ENCODE measurements at places on chromosomes 12 and 14. TPM values are rescaled to one million over a fixed set of nuclear protein-coding genes. Genes with fewer than 3 reads are reported as not detected.

- no peak for DNase-seq
These were observed 34.8 kb upstream of the MMP17 start for GRCh38 chr12:131793243-131794022.

DNA sequence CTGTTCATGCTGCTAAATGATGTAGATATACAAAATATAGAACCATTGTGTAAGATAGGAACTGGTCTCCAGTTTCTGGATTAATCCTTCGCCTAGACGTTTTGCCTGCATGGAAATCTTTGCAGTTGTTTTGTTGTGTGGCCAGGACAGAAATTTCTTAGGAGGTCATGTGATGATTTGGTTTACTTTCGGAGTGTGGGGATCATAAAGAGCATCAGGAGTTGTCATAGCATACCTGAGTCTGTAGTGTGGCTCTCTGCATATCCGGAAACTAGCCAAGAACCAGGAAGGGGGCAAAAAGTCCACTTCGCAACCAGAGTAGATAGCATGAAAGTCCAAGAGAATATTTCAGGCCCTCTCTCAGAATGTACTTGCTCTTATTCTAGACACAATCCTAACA is 3.1 kb downstream of the SAMD4A start:
- no peak for DNase-seq

- DNase-seq = no peak
These were observed 21.9 kb downstream of the BHLHE41 start for GRCh38 chr12:26102953-26103352.

DNA sequence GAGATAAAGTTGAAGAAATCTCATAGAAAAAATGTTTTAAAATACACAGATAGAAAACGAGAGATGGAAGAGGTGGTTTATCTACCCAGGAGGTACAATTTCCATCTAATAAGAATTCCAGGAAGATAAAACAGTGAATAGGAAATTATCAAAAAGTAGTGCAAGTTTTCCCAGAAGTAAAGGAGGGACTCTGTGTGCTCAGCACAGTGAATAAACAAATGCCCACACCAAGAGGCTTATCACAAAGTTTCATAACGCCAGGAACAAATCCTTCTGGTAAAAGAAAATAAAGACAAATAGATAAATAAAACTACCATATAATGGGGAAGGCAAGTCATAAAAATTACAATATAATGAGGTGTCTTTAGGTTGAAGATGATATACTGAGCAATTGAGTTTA is 179.0 kb downstream of the SLC41A2 start:
- no peak for DNase-seq

DNA sequence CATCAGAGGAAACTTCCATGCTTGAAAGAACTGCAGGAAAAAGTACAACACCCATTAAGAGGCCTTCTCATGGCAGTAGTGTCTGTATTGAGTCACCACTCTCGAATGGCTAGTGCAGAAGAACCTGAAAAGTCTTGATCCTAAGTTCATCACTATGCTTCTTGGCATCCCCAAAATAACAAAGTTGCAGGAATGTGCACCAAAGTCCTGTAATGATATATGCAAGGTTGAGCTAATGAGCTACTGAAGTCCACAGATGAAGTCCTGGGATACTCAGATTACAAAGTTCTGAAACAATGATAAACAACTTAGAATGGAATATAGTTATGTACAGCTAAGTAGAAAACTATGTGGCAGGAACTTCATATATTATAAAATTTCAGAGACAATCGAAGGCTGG is 545.4 kb downstream of the FOXG1 start:
- DNase-seq = no peak

DNA sequence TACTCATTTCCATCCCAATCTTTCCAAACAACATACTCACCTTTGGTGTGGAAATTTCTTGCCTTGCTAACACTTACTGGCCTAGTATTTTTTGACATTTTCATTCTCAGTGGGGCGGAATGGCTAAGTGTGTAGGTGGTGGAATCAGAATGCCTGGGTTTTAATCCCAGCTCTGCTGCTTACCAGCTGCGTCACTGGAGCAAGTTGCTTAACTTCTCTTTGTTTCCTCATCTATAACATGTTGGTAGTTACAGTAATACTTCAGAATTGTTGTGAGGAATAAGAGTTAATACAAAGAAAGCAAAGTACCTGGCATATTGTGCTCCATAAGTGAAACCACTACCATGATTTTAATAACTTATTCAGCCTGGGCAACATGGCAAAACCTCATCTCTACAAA is 3.0 kb upstream of the FAM177A1 start:
- DNase-seq = no peak

Gene EML5
- 0.11 TPM for total RNA-seq

GRCh38 chr14:58066115-58066514 is 85.9 kb downstream of the ARMH4 start:
- DNase-seq = no peak

DNA sequence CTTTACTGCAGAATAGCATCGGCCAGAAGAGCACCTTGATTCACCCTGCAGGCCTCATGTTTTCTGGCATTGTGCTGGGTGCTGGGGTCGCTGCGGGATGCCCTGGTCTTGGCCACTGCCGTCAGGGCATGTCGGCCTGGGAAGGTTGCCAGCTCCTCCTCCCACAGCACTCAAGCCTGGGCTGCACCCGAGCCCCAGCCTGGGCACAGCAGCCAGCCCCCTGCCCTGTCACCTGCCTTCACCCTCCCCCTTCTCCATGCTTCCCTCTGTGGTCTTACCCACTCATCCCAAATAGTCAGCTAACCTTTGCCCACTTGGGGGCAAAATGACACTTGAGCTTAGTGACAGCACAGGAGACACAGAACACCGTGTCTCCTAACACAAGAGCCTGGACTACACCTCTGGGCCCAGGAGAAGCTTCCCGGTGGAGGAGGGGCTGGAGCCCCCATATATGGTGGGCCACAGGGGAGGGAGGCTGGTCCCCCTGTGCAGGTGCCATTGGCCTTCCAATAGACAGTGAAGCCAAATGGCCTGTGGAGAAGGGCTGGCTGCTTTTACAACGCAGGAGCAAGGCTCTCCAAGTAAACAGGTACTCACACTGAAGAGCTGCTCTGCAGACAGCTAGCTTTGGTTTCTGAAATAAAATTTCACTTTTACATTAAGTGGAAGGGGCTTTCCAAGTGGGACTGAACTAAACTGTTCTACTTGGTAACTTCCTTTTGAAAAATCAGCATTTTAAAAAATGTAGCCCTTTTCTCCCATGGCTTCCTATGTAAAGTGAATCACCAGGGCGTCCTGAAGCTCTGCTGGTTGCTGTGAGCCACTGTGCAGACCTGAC is 51.2 kb upstream of the AMN start:
- DNase-seq = no peak

DNA sequence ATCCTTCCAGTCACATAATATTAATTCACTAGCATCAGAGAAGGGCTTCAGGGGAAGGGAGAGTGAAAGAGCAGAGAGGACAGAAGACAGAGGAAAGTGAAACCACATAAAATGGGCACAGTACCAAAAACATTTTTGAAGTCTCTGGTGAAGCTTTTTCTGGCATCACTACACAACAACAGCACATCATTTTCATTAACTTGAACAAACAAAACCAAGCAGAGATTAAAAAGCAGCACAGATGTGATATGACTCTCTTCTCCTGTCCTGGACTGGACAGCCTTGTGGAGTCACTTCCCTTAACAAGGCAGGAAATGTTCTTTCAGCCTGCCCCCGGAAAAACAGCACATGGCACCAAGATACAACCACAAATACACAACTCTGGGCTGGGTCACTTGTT is 112.0 kb downstream of the TSPAN8 start:
- DNase-seq = no peak

- no peak for DNase-seq
These were observed 13.3 kb upstream of the KLHDC2 start for GRCh38 chr14:49754570-49755097.

Gene TCL1B
- not detected for total RNA-seq

Gene HAL
- total RNA-seq = 0.82 TPM

DNA sequence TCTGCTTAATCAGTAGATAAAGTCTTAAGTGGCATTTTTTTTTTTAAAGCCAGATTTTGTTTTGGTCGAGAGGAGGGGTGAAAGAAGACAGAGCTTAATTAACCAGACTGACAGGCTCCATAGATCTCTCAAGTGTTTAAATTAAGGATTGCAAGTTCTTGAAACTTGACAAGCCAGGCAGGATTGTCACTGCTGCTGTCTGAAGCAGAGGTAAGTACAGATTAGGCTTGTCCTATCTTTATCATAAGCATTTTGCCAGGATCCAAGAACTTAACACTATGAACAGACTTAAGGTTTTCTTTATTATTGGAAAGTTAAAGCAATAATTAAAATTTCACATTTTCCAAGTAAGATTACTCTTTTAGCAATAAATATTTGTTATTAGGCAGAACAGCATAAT is 179.6 kb upstream of the LMO3 start:
- no peak for DNase-seq

- no peak for DNase-seq
These were observed 19.3 kb downstream of the PLEKHA5 start for GRCh38 chr12:19148860-19149259.

Gene KRT85
- not detected for total RNA-seq

Gene DACT1
- 0.74 TPM for total RNA-seq

GRCh38 chr14:92690171-92691011 is 58.0 kb downstream of the LGMN start:
- DNase-seq = no peak

DNA sequence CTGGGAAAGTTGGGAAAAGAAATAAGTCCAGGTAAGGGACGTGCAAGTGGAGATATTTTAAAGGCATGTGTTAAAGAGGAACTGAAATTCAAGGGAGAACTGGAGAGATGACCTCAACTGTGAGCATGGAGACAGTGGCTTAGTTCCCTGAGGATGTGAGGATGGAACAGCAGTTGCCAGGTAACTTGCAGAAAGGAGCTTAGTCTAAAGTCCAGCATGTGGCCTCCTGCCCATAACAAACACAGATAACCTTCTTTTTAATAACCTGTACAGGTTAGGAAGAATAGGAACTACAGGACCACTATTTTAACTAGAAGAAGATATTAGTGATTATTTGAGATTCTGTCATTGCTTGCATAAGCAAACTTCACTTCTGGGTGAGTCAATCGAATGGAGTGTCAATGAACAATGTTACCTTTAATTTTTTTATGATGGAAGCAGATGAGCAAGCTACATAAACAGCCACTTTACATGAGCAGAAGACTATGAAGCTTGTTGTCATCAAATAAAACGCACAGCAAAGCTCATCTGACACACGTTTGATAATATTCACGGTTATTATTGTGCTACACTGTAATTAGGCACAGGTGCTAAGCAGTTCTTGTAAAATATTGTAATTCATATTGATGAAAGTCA is 291.7 kb upstream of the DDHD1 start:
- no peak for DNase-seq

GRCh38 chr12:131065279-131065678 is 111.6 kb downstream of the ADGRD1 start:
- DNase-seq = no peak

GRCh38 chr12:5248999-5249526 is 182.8 kb upstream of the NTF3 start:
- DNase-seq = no peak

GRCh38 chr12:92034858-92035401 is 110.7 kb downstream of the BTG1 start:
- DNase-seq = no peak

GRCh38 chr14:102182936-102183619 is 43.4 kb downstream of the WDR20 start:
- no peak for DNase-seq

DNA sequence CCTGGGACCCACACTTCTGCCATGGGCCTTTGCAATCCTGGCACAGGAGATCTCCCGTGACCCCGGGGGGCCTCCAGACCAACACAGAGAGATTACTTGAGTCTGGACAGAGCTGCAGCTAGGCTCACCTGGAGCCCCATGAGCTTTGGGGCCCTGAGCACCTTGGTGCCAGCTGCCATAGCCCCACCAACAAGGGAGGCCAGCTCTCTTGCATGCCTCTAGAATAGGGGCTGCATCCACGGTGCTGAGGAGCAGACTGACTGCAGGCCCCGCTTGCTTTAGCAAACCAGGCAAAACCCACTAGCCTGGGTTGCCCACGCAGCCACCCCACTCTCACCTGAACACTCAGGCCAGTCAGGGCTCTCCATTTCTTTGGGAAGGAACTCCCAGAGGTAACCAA is 3.7 kb upstream of the OR4N2 start:
- no peak for DNase-seq

Gene MUCL1
- not detected for total RNA-seq

All from Caco-2 (cell line).